ENCODE measurements at places on chromosomes 1 and 21.

DNA sequence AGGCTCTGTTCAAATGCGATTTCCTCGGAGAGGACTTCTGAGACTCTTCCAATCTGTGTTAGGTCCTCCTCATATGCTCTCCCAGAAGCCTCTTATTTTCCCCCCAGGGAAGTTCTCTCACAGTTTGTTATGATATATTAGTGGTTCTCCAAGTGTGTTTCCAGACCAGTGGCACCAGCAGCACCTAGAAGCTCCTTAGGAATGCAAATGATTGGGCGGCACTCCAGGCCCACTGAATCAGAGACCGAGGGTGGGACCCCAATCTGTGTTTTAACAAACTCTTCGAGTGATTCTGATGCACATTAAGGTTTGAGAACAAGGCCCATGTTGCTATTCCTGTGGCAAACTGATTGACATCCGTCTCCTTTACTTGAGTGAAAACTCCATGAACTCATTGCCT, 63.0 kb downstream of the NMNAT2 start:
- H3K36me3 ChIP-seq = no peaks in the 10 kb centered on the region
- H3K27me3 ChIP-seq = no peaks in the 10 kb centered on the region
- no peak for DNase-seq
- H3K27ac ChIP-seq = no peak overlapping the region
- H3K4me3 ChIP-seq = no peak overlapping the region

GRCh38 chr1:17909634-17910033, 154.5 kb downstream of the ACTL8 start:
- no peak overlapping the region for H3K27ac ChIP-seq
- no peak overlapping the region for H3K4me3 ChIP-seq
- DNase-seq = no peak
- H3K36me3 ChIP-seq = no peaks in the 10 kb centered on the region
- H3K27me3 ChIP-seq = peaks cover 8% of the 10 kb centered on the region

GRCh38 chr21:17921579-17922530, 102.7 kb upstream of the C21orf91 start:
- no peaks in the 10 kb centered on the region for H3K27me3 ChIP-seq
- no peak overlapping the region for H3K27ac ChIP-seq
- no peak for DNase-seq
- no peak overlapping the region for H3K4me3 ChIP-seq
- H3K4me1 ChIP-seq = no peaks in the 10 kb centered on the region

DNA sequence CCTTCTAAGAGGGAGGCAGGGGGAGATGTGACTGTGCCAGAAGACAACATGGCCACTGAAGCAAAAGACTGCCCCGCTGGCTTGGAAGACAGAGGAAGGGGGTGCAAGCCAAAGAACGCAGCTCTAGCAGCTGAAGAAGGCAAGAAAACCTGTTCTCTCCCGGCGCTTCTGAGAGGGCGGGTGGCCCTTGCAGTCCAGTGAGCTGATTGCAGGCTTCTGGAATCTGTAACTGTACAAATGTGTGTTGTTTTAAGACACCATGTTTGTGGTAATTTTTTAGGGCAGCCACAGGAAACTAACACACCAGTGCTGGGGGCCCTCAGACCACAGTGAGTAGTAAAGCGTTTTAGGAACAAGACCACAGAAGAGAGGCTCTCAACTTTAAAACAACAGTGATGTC, 47.0 kb downstream of the CD46 start:
- no peak overlapping the region for H3K27ac ChIP-seq
- DNase-seq = peak; percentile 45
- H3K4me1 ChIP-seq = peaks cover 17% of the 10 kb centered on the region
- no peaks in the 10 kb centered on the region for H3K27me3 ChIP-seq
- no peak overlapping the region for H3K4me3 ChIP-seq
- H3K36me3 ChIP-seq = peaks cover 26% of the 10 kb centered on the region

GRCh38 chr21:27045281-27045985, 78.5 kb upstream of the ADAMTS5 start:
- H3K36me3 ChIP-seq = no peaks in the 10 kb centered on the region
- H3K27me3 ChIP-seq = no peaks in the 10 kb centered on the region
- no peak for DNase-seq
- no peaks in the 10 kb centered on the region for H3K4me1 ChIP-seq
- no peak overlapping the region for H3K4me3 ChIP-seq

DNA sequence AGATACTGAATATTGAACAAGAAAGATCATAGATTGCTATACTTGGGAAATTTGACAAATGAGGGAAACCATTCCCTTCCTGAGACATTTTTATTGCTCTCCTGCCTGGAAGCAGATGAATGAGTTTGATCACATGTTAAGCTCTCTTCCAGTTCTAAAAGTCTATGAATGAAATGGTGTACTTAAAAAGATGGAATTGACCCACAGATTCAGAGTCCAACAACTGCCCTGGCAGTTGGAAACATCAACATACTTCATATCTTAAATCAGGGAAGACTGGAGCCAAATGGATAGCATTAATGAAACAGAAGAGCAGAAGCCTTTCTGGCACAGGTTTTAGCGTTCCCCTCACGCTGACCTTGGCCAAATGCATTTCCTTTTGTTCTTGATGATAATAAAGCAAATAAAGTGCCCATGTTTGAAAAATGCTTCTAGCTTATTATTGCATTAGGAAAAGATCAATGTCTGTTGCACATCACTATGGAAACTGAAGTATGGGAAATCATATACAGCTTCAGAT, 142.6 kb downstream of the ESRRG start:
- H3K4me1 ChIP-seq = no peaks in the 10 kb centered on the region
- no peaks in the 10 kb centered on the region for H3K27me3 ChIP-seq
- H3K27ac ChIP-seq = no peak overlapping the region
- no peak overlapping the region for H3K4me3 ChIP-seq
- no peaks in the 10 kb centered on the region for H3K36me3 ChIP-seq
- DNase-seq = no peak
